Jurkat, Clone E6-1 (cell line): ENCODE measurements at places on chromosomes 13 and 19.

DNA sequence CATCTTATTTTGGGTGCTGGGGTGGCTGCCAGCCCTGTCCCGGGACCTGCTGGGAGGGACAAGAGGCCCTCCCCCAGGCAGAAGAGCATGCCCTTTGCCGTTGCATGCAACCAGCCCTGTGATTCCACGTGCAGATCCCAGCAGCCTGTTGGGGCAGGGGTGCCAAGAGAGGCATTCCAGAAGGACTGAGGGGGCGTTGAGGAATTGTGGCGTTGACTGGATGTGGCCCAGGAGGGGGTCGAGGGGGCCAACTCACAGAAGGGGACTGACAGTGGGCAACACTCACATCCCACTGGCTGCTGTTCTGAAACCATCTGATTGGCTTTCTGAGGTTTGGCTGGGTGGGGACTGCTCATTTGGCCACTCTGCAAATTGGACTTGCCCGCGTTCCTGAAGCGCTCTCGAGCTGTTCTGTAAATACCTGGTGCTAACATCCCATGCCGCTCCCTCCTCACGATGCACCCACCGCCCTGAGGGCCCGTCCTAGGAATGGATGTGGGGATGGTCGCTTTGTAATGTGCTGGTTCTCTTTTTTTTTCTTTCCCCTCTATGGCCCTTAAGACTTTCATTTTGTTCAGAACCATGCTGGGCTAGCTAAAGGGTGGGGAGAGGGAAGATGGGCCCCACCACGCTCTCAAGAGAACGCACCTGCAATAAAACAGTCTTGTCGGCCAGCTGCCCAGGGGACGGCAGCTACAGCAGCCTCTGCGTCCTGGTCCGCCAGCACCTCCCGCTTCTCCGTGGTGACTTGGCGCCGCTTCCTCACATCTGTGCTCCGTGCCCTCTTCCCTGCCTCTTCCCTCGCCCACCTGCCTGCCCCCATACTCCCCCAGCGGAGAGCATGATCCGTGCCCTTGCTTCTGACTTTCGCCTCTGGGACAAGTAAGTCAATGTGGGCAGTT lies 8.6 kb downstream of the CALM3 start:
- no peak for DNase-seq

DNA sequence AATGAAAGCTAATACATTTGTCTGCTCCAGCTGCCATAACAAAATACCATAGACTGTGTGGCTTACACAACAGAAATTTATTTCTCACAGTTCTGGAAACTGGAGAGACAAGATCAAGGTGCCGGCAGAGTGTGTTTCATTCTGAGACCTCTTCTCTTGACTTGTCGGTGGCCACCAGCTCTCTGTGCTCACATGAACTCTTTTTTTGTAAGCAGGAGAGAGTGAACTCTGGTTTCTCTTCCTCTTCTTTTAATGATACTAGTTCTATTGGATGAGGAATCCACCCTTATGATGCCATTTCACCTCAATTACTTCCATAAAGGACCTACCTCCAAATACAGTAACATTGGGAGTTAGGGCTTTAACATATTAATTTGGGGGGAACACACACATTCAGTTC lies 11.7 kb downstream of the KCTD12 start:
- no peak for DNase-seq

DNA sequence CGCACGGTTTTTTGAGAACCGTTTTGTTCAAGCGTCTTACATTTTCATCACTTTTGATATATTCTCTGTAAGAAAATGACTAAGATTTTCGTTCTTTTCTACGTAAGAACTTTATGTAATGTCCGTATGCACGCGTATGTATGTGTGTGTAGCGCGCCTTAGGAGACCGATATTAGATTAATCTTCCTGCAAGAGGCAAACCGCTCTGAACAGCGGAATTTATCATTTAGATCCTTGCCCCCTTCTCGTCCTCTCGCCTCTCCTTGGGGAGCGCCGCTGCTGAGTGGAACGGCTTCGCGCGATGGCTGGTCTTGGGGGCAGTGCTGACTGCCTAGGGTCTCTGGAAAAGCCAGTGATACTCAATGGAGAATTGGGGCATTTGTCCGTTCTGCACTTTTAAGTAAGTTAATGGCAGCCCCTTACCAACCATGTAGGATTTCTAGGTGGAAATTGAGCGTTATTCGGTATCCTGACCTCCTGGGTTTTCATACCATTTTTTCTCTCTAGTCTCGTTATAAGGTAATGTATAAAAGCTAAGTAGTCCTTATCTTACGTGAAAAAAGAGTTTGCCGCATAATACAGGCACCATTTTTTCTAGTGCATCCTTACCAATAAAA lies 4.7 kb downstream of the MAB21L1 start:
- no peak for DNase-seq

GRCh38 chr19:41923045-41923788 lies 5.0 kb downstream of the ERFL start:
- DNase-seq, result no peak

GRCh38 chr13:112055036-112055914 lies 11.7 kb upstream of the SOX1 start:
- DNase-seq, result no peak

DNA sequence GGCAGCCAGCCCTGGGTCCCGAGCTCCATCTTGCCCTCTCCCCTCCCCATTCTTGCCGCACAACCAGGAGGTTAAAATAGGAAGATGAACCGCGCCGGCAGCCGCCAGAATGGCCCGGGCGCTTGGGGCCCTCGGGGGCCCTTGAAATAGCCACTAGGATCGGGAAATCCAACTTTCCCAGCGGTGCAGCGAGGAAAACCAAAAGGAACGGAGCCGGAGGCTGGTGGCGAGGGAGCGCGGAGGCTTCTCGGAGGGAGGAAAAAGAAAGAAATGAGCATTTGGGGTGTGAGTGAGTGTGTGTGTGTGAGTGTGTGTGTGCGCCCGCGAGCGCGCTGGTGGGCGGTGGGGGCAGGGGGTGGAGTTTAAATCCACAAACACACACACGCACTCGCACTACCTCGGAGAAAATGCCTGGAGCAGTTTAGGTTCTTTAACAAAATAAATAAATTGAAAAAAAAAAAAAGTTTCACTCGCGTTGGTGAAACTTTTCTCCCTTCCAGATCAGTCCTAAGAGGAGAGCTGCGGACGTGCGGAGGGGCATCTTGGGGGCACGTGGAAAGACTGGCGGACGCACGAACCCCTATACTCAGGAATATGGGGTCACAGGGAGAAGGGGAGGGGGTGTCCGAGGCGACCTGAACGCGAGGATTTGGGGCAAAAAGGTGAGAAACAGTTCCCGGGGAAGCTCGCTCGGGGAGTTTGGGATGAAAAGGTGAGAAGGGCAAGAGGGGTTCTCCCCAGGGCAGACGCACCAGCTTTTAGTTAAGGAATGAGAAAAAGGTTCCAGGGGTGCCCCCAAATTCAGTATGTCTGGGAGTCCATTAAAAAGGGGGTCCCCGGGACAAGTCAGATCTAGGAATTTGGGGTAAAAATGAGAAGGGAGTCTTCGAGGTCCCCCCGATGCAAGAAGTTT lies 1.3 kb downstream of the RFX2 start:
- DNase-seq, result no peak

DNA sequence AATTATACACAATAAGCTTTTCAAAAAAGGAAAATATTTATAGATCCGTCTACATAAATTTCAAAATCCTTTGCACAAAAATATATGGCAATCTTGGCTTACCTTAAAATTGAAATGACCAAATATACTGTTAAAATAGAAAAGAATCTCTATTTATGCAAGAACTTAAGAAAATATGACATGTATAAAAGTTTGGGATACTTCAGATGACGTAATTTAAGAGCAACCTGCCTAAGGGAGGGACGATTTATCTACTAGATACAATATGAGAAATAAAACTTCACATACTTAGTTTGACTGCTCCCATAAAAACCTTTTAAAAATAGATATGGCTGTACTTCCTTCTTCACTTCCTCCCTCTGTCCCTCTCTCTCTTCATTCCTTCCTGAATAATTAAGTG lies 587.3 kb upstream of the SPRY2 start:
- DNase-seq, result no peak

DNA sequence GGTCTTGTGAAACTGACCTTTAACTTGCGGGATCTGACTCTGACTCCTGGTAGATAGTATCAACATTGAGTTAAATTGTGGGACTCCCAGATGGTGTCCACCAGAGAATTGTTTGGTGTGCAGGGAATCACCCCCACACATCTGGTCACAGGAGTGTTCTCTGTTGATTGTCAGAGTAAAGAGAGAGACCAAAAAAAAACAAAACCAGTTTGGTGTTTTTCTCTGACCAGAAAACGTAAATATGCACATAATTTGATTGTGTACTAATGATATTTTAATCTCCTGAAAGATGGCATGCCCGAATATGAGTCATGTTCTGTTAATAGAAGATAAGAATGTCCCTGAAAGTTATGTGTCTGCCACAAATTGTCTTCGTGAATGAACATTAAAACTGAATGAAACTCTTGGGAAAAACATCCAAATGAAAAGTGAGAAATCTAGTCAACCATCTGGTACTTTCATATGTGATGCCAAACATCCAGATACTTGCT lies 118.5 kb upstream of the GPC6 start:
- no peak for DNase-seq

DNA sequence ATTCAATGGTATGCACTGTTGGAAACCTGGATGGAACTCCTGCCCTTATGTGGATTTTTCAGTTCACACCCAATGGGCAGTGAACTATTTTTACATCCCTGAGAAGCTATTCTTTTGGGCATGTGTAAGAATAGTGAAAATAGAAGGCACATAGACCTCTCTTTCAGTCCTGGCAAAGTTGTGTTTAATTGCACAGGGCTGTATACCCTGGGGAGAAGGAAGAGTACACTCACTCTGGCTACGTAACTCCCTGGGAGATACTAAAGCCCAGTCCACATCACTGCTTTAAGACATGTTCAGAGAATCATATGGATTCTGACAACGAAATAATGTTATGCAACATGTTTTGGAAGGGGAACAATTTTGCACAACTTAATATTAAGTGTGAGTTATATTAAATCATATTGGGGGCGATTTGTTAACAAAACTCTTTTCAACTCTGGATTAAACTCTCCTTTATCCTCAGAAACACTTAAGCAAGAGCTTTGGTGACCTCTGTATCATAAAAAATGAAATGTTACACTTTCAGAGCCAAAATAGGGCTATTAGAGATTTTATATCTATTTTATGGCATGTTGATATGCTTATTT lies 166.1 kb downstream of the DCT start:
- DNase-seq, result no peak

GRCh38 chr13:73168953-73169401 lies 110.2 kb downstream of the KLF5 start:
- DNase-seq, result no peak

DNA sequence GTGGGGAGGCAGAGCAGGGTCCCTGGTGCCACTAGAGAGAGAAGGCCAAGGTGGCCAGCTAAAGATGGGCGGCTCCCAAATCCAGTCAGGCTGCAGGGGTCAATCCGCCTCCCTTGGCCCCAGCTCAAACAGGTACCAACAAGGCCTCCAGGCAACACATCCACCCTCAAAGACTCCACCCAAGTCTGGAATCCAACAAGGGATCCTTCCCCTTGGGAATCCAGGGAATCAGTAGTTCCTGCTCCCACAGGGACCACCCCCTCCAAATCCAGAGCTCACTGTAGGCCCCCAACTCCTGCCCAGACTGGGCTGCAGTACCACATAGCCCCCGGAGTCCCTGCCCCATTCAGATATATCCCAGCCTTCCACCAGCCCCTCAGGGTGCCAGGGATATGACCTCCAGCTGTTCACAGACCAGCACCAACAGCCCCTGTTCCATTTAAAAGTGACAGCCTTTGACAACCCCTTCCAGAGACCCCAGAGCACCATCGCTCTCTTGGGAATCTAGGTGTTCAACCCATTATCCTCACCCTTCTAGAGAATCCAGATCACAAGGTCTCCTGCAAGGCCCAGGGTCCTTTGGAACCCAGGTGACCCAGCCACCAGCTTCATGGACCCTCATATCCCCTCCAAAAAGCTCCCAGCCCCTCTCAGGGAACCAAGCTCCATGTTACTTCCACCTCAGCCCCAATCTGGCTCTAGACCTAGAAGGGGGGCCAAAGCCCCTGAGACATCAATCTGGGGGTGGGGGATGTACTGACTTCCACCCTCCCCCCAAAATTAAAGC lies 3.2 kb downstream of the ERF start:
- no peak for DNase-seq

DNA sequence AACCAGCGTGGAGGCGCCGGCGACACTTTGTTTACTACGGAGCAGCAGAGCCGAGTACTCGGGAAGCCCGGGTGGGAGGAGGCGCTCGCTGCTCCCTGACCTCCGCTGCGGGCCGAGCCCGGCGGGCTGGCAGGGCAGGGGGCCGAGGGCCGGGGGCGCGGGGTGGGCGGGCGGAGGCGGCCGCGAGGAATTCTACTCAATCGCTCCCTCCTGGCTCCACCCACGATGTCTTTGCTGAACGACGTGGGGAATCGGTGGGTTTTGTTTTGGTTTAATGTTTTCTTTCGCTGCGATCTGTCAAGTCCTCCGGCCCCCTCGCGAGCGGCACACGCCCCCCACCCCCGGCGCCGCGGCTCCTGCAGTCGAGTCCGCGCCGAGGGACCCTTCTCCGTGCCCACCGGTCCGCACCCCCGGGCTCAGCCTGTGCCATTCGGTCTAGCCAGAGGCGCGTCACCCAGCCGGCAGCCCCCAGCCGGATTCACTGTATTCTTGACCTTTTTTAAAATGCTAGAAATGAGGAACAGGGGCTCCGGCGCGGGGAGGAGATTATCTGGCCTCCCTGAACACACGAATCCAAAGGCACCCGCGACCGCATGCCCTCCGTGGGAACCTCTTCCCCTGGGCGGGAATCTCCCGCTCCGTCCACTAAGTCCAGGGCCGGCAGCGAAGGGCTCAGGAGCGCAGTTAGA lies 636 bp upstream of the FOXO1 start:
- no peak for DNase-seq

DNA sequence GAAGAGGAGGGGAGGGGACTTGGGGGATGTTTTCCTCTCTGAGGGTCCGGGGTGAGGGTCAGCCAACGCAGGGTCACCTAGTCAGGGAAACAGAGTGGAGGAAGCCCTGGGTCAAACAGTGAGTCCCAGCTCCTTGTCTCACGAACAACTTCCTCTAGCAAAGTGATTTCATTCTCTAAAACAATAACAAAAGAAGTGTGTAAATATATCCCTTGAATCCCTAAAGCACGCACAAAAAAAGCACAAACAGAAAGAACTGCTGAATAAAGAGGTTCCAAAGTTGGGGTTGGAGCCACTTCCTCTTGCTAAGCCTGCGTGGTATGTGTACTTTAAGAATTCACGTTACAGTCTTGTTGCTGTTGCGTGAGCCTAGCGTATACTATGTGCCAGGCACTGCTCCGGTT lies 1.5 kb upstream of the C5AR2 start:
- DNase-seq, result peak; percentile 20

DNA sequence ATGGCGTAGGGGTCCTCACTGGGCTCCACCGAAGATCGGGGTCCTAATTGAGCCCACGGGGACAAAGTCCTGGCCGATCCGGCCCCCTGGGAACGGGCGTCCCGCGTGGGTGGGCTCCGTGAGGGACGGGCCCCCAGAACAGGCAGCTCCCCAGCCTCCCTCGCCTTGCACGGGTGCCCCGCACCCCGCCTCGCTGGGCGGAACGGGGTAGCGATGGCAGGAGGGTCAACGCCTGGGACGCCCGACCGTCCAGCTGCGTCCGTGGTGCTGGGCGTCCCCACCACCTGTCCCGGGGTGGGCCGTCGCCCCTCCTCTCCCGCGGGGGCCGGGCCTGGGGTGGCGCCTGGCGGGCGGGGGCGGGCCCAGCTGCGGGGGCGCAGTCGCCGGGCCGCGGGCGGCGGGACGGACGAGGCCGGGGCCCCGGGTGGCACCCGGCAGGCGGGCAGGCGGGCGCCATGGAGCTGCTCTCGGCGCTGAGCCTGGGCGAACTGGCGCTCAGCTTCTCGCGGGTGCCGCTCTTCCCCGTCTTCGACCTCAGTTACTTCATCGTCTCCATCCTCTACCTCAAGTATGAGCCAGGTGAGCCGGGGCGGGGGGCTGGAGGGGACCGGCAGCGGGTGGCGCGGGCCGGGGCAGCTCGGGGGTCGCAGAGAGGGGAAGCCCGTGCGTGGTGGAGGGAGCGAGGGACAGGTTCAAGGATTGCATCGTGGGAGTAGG lies at the start of gene TMEM38A:
Gene TMEM38A, plus strand, starts transcription at position 377 of the 717 bp plus-strand sequence. Its CDS starts 79 bp downstream, at position 456.
- no peak for DNase-seq
